ENCODE measurements at places on chromosomes 1 and 21.

GRCh38 chr1:109776206-109776835 is 12.6 kb upstream of the EPS8L3 start:
- DNase-seq: no peak

GRCh38 chr1:27594564-27595510 is 9.1 kb downstream of the AHDC1 start:
- DNase-seq: no peak

GRCh38 chr1:74161497-74161896 is 36.5 kb downstream of the LRRIQ3 start:
- DNase-seq: no peak

- no peak for DNase-seq
These were observed 633 bp upstream of the ETNK2 start for GRCh38 chr1:204152310-204153044.

DNA sequence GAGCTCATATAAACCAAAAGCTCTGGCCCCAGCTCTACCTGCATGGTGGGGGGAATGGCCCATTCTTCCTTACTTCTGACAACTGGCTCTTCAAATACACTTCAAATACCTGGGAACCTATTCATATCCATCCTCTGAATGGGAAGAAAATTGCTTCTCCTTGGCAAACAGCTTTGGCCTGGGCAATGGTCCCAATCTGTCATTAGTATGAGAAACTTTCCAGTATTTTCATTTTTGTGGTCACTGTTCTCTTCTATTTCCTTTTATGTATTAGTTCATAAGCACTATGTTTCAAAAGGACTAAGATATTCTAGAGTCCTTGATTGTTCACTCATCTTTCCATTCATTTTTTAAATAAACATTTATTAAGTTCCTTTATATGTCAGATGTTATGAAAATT is 5.2 kb upstream of the HSD3B2 start:
- DNase-seq: no peak

DNA sequence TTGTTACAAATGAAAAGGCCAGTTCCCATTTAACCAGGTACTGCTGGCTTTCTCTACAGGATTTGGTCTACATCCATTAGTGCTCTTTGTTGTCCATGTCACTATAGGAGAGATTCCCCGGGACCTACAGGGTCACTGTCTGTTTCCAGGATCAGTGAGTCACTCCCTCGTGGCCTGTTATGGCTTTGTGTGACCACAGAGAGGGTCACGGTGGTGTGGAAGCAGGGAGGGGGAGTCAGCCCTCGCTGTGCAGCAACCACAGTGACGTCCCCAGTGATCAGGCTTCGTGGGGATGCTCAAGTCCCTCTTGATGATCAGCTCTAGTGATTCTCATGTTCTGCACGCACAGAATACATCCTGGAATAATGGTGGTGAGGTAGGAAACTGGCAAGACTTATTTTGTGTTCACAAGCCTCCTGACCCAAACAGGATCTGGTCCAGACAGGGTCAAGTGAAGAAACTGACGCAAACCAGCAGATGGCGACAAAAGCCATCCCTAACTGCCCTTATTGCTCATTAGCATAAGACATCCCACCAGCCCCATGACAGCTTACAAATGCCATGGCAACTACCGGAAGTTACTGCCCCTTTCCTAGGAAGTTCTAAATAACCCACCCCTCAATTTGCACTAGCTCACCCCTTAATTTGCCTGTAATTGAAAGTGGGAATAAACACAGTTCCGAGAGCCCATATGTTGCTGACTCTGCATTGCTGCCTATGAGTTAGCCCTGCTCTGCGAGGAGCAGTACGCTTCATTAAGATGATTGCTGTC is 98.5 kb downstream of the DISC1 start:
- no peak for DNase-seq

DNA sequence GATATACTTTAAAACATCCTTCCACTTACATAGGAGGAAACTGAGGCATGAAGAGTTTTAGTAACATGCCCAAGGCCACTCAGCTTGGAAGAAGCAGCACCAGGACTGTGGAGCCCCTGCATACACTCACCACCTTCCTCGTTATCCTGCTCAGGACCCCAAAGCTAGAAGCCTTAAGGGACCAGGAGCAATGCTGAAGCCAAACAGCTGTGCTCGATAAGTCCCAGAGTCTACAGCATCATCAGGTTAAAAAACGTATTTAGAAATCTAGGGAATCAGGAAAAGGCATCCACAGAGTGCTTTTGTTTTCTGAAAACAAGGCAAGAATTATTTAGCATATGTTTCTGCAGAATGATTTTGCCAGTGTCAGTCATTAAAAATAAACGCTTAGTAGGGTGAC is 301.7 kb upstream of the ESRRG start:
- no peak for DNase-seq

Data from T-helper 9 cell (primary cell).